ENCODE measurements at places on chromosomes 2 and 18.

DNA sequence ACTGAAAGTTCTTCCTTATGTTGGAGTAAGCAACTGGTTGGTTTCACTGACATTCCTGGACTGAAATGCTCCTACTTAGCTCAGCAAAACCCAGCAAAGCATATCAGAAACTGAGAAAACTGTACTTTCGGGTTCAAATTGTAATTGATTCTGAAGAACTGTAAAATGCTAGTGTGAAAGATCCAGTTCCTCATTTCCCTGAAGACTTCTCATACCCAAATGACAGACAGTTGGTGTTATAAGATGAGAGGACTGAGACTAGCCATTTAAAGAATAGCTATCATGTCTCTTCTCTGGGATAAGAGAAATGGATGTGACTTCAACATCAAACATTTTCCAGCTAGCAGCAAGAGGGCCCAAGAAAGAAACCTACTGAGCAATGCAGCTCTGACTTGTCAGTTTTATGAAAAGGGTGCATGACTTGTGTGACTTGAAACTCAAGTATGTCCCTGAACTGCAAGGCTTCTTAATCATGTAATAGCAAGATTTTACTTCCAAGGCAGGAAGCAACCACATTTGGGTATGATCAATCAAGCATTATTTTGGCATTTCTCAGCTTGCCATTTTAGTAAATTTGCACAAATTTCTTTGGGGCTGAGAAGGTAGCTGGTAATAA lies 420.3 kb upstream of the MMADHC start:
- no peak for DNase-seq

DNA sequence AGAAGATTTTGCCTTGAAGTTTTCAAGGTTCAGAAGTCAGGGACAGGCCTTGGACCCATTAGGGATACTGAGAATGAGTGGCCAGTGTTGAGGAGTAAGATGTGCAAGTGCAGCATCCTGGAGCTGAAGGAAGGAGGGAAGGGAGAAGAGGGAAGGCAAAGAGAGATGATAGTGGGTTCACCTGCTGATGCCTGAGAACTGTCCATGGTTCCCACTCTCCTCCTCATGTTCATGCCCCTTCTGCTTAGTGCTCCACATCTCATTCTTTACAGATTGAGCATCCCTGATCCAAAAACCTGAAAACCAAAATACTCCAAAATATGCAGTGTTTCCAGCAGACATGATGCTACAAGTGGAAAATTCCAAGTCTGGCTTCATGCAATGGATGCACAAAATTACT lies 137.8 kb downstream of the CCDC102B start:
- DNase-seq, result no peak

DNA sequence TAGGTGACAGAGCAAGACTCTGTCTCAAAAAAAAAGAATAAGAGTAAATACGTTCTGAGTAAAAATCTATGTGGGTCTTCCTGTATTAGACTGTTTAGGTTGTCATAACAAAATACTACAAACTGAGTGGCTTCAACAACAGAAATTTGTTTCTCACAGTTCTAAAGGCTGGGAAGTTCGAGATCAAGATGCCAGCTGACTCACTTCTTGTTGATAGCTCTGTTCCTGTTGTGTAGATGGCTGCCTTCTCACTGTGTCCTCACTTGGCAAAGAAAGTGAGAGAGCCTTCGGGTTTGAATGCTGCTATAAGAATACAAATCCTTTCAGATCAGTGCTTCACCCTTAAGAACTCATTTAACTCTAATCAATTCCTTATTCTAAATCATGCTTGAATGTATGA lies 430.0 kb upstream of the VWC2L start:
- no peak for DNase-seq

GRCh38 chr2:147595200-147595599 lies 249.6 kb upstream of the ACVR2A start:
- no peak for DNase-seq

GRCh38 chr2:162037028-162037795 lies 36.8 kb downstream of the DPP4 start:
- no peak for DNase-seq

DNA sequence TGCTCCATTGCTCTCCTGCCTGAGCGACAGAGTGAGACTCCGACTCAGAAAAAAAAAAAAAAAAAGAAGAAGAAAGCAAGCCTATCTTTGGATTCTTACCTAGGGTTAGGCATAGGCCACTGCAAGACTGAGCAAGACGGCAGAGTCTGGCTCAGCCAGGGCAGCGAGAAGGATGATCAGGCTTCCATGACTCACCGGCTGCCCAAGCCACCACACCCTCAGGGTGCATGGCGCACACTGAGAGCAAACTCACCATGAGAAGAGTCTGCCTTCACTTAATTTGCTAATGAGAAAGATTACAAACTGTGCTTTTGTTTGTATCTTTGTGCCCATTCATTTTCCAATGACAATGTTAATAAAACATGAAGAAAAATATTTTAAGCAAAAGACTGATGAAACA lies 8.2 kb downstream of the FAM110C start:
- no peak for DNase-seq

DNA sequence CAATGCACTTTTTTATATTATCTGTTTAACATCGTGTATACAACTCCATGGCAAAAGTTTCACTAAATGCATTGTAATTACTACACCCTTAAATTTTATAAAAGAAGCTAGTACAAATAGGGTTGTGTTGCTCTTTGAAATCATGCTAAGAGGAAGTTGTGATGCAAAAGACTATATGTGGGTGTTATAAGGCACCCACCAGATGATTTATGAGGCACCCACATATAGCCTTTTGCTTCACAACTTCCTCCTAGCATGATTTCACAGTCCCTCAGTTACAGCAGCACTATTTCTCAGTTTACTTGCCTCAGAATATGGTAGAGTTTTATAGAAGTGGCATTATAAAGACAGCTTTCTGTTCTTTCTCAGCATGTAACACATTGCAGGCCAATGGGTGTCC lies 277.3 kb upstream of the DOK6 start:
- DNase-seq, result no peak

DNA sequence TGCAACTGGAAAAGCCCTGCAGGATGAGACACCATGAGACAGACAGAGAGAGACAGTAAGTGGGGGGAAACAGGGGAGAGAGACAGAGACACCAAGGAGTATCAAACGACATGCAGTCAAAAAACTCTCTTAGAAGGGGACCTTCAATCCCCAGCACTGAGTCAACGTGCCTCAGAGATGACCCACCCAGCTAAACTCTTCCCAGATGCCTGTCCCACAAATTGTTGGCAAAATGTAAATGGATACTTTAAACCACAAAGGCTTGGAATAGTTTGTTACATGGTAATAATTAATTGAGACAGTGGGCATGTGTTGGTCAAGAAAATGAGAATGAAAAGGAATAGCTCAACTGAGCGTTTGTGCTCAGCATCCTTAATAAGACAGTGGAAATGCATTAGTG lies 98.3 kb downstream of the GRB14 start:
- DNase-seq, result no peak
